ENCODE measurements at places on chromosomes 12 and 14. TPM values are rescaled to one million over a fixed set of nuclear protein-coding genes. Genes with fewer than 3 reads are reported as not detected.

CAPZA3 gene
- not detected for total RNA-seq

TROAP gene
- total RNA-seq, result 87.2 TPM

TAS2R19 gene
- total RNA-seq, result not detected

SERPINA9 gene
- total RNA-seq, result not detected

HOXC6 gene
- total RNA-seq, result 5.3 TPM

KRT73 gene
- total RNA-seq, result not detected

Data from A549 treated with CORT108297 at 1 μM for 4 hours (cell line).